CD4-positive, alpha-beta memory T cell (primary cell): ENCODE measurements at places on chromosomes 12 and 14. TPM values are rescaled to one million over a fixed set of nuclear protein-coding genes. Genes with fewer than 3 reads are reported as not detected.

DNA sequence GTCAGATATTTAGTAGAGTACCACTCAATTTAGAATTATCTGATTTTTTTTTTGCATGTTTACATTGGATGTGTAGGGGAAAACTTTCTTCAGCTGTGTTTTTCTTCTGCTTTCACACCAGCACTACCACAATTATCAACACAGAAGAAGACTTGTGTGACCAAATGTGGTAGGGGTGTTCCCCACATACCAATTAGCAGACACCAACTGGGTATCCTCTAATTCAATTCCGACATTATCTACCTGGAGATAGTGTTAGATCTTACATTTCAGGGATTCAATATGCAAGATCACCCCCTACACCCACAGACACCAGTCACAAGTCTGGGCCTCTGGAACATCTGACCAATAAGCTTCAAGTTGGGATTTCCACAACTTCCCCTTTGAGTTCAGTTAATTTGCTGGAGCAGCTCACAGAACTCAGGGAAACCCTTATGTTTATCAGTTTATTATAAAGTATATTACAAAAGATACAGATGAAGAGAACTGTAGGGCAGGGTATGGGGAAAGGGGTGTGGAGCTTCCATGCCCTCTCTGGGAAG lies 4.1 kb upstream of the KLRG1 start:
- no peak for DNase-seq

DNA sequence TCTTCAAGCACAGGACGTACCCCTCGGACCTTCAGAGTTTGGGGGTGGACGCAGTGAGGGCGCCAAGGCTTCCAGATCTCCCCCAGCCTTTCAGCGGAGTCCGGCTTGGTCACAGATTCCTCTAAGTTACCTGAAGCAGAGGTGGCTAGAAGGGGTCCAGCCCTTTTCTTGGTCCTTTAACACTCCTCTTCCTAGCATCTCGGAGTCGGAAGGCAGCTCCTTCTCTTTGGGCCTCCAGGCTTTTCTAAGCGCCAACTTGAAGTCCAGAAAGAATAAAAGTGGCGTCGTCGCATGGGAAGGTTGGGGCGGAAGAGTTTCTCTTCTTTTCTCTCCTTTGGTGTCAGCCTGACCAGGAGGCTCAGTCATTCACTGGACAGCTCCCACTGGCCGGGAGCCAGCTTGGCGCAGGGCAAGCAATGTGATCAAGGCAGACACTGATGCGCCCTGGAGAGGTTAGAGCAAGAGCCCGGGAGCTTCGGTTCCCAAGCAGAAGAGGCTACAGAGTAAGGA lies 9.6 kb downstream of the OR6S1 start:
- DNase-seq, result no peak

- no peak for DNase-seq
These were observed 835.8 kb upstream of the FLRT2 start for GRCh38 chr14:84694161-84694560.

NAV3 gene
- total RNA-seq, result not detected

DNA sequence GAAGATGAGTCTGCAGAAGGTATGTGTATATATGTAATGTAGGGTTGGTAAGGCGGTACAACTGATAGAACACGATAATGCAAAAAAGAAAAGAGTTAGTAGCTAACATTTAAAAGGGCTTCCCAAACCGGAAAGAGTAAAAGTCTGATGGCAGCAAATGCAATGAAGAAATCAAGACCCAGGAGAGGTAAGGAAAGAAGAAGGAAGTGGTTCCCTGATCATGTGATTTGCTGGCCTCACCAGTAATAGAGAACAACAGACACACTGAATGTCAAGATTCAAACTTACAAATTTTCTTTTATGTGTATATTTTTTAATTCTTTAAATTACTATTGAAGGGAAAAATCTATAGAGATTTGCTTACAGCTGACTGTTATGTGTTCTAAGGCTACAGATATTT lies 18.4 kb downstream of the ZFC3H1 start:
- no peak for DNase-seq

DNA sequence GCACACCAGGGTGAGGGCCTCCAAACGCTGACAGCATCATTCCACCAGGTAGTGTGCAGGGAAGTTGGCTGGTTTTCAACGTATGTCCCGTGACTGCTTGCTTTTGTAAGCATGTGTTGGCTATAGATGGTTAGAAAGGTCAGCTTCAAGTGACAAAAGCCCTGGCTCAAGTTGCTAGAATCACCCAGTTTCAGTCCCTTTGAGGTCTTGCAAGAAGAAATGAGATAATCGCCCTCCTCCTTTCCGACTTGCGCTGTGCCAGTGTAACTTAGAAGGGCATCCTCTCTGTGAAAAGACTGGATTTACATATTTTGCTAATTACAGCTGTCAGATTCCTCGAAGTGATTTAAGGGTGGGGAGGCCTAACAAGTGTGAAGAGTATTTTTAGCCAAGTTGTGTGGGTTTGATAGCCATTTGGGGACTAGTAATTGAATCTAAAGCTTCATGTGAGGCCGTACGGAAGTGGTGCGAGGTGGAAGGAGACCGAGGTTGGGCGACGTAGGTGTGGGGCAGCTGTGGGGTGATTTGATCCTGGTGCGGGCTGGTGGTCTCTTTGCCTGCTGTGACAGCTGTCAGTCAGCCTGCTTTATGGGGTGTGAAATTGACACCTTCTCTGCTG lies 94.7 kb downstream of the CHST11 start:
- no peak for DNase-seq
